OCI-LY7 (cell line): ENCODE measurements at places on chromosomes 2 and 18. TPM values are rescaled to one million over a fixed set of nuclear protein-coding genes. Genes with fewer than 3 reads are reported as not detected.

DNA sequence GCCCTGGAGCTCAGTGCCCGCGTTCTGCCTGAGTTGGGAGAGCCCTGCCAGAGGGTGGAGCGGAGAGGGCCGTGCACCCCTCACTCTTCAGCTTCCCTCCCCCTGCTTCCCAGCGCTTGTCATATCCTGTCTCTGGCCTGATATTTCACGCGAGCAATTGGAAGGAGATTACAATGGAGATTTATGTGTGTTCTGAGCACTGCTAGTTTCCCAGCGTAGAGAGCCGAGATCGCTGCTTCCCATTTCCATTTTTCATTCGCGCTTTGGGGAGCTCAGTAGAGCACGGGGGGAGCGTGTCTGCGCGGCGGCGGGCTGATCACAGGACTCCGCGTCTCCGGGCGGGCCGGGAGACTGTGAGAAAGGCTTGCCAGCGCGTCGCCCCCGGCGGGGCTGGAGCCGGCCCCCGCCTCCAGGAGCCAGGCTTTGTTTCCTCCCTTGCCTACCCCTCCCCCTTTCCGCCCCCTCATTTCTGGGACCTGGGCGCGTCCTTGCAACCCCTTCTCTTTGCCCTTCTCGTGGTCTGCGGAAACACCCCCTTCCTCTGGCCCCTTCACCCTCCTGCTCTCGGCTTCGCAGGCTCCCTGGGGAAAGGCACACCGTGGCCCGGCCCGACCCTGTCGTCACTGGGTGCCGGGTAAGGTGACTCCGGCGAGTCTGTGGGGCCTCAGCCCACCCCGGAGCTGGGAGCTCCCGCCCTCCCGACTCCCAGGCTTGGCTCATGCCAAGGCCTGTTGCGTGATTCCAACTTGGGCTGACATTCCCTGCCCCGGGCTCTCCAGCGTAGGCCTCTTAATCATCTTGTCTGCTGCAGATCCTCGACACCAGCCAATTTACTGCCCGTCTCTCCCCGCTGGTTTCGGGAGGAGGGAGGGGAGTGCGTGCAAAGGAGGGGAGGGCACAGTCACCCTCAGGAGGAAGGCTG is 5.8 kb downstream of the DLX2 start:
- no peak for DNase-seq

GRCh38 chr2:225040856-225041206 is 1.4 kb downstream of the DOCK10 start:
- DNase-seq: peak; percentile 55

DNA sequence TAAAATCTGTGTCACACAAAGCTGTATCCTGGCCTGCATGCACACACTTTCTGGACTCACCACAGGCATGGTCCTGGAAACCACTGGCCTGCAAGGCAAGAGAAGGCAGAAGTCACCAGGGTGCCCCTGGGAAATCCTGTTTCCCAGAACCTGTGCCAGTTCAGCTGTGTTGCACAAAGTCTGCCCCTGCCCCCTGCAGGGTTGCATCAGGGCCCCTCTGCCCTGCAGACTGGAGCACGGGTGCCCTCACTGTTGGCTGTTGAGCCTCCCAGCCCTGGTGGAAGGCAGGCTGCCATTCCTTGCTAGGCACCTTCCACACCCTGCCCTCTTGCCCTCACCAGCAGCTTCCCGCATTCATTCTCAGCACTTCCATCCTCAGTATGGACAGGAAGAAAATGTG is 18.0 kb upstream of the TUBB6 start:
- no peak for DNase-seq

DNA sequence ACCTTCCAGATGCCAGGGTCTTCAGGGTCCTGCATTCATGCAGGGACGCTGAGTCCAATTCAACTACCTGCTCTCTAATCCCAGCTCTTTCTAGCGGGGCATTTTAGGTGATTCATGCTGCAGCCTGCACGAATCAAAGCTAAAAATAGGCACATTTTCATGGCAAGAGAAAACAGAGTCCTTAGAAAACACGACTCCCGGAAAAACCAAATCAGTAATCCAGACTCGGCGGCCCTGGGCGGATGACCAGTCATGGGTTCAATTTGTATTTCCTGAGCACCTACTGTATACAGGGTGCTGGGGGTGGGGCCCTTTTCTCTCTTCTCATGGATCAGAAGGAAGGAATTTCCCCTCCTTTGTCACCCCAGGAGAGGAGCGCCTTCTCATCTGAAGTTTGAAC is 64.4 kb downstream of the LONRF2 start:
- no peak for DNase-seq

Gene IHH
- total RNA-seq: not detected in 2 replicates

Gene AQP4
- not detected in 2 replicates for total RNA-seq

- DNase-seq: no peak
Measured at GRCh38 chr2:171778515-171778914, 91.2 kb downstream of the DYNC1I2 start.

DNA sequence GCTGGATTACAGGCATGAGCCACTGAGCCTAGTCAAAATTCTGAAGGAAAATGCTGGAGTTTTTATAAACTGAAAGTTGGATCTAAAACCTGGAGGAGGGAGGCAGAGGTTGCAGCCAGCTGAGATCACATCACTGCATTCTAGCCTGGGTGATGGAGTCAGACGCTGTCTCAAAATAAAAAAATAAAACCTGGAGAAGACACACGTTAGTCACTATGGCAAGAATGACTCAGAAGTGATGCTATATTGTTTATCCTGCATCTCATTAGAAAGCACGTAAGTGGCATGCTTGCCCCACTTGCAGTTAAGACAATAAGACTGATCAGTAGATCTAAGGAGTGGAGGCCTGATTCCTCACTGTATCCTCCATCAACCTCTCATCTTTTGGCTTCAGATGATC is 106.6 kb upstream of the STON1 start:
- DNase-seq: no peak

Gene POTEJ
- 0.10 TPM in 1 of 2 replicates, not detected in the other for total RNA-seq

- DNase-seq: no peak
Measured at GRCh38 chr2:233468047-233468740, 98.4 kb downstream of the USP40 start.

- DNase-seq: no peak
Measured at GRCh38 chr18:37332628-37333420, 232.8 kb downstream of the CELF4 start.

DNA sequence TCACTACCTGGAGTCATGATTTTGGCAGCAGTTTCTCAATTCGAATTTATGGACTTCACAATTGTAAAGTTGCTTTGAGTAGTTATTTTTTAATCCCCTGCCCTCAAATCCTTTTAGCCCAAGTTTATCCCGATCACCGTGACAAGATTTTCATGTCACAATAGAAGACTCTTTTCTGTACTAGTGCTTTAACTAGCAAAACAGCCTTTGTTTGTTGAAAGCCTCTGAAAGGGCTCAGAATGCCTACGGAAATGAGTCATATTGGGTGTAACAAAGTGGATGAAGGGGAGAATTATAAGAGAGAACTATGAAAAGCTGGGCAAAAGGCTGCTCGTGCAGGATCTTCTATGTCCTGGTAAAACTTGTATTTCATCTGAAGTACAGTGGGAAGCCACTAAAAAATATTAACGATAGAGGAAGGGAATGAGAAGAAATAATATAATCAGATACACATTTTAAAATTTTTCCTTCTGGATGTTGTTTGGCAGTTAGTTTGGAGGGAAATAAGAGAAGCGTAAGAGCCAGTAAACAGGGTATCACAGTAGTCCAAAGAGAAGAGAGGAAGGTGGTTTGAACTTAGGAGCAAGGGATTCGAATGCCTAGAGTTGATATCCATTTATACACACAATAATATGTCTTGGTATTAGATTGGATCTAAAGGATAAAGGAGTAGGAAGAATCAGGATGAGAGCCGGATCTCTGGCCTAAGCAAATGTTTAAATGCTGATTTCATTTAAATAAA is 114.9 kb downstream of the GALNT13 start:
- no peak for DNase-seq

Gene PTH2R
- total RNA-seq: 0.13 and 0.18 TPM in 2 replicates

Gene DSG1
- total RNA-seq: not detected in 2 replicates

Gene COMMD1
- 17.7 and 22.0 TPM in 2 replicates for total RNA-seq

GRCh38 chr2:42142547-42143184 is 26.5 kb upstream of the EML4 start:
- no peak for DNase-seq

GRCh38 chr2:75676464-75676863 is 29.9 kb downstream of the MRPL19 start:
- DNase-seq: no peak
